ENCODE measurements at places on chromosomes 1 and 21.

DNA sequence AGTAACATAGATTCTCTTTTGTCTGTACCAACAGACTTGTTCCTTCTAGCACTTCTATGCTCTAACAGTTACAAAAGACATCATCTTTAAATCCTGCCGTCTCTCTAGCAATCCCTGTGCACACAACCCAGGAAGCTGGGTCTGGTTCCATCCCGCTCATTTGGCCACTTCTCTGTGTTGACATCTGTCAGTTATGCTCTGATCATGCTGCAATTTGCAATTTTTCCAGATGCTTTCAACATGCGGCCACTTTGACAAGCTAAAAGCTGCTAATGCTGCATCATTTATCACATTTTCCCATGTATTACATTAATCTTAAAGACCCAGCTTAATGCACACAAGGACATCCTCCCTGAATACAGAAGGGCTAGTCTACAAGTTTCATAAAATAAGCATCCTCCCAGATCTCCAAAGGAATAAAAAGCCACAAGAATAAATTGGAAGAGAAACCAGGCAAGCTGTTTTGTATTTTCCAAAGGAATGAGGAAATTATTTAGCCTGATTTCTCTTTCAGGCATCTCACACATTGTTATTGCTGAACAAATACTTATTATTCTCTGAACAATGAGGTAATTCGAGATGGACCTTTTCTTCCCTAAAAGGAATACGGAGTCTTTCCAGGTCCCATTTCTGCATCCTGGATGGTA is 19.0 kb upstream of the LRRC52 start:
- DNase-seq: no peak

DNA sequence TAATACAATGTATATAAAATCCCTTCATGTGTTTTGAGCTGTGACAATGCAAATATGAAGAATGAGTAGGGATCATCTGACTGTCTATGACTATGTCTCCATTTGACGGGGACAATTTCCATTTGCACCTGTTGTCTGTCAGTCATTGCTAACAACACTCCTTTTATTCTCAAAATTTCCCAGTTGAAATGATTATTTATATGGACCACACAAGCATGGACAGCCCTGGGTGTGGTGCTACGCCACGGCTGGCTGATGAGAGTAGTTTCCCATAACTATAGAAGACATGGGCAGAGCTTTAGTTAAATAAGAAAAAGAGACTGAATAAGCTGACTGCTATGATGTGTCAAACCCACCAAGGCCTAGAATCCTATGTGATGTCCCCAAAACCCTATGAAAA is 135.8 kb downstream of the MAP3K21 start:
- DNase-seq: no peak

DNA sequence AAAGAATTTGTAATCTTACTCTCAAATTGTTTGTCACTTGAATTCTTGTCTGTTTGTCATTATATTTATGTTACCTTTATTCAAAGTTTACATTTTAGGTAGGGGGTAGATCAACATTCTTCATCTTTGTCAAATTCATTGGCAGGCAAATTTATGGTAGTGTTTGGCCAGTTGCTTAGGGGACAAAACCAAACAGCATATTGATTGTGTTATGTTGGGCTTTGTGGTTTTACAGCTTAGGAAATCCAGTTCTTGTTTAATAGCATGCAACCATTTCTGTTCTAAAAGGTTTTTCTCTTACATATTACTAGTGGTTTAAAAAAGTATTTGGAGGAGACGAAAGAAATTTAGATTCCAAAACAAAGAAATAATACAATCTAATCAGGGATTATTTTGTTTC is 91.4 kb downstream of the HMCN1 start:
- no peak for DNase-seq

- no peak for DNase-seq
Measured at GRCh38 chr1:44932151-44932550, 54.2 kb downstream of the EIF2B3 start.

GRCh38 chr1:61140778-61141177 is 58.4 kb downstream of the NFIA start:
- no peak for DNase-seq

DNA sequence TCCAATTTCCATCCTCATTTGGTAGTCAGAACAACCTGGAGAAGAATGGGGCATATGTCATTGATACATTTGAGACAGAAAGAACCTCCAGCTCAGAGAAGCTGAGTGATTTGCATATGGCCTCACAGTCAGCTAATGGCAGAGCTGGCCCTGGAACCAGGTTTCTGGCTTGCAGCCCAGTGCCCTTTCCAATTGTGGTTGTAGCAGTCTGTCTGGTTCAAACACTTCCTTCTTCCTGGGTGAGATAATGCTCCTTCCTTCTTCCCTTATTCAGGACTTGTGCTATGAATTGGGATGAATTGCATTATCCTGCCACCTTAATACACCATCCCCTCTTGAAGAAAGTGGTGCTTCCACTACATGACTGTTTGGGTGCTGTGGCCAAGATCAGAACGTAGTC is 24.2 kb downstream of the SLC5A9 start:
- no peak for DNase-seq

- no peak for DNase-seq
Measured at GRCh38 chr1:5098981-5099385, 444.6 kb downstream of the AJAP1 start.

DNA sequence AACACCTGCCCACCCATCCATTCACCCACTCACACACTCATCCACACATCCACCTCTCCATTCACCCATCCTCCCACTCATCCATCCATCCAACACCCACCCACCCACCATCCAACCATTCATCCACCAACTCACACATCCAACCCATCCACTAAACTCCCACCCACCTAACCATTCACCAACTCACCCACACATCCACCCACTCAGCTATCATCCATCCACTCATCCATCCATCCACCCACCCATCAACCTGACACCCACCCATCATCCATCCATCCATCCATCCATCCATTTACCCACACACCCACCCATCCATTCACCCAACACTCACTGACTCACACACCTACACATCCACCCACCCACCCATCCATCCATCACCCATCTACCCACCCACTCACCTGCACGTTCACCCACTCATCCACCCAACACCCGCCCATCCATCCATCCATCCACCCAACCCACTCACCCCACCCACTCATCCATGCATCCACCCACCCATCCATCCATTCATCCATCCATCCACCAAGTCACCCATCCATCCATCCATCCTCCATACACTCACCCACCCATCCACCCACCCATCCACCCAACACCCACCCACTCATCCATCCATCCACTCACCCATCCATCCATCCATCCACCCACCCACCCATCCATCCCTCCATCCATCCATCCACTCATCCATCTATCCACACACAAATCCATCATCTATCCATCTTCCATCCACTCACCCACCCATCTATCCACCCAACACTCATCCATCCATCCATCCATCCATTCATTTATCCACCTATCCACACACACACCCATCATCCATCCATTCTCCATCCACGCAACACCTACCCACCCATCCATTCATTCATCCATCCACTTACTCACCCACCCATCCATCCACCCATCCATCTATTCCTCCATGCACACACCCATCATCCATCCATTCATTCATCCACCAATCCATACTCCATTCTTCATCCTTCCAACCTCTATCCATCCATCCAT is 17.4 kb upstream of the PRDM16 start:
- no peak for DNase-seq
